ENCODE measurements at places on chromosomes 3 and 15.

GRCh38 chr3:53016236-53016635, 29.6 kb downstream of the SFMBT1 start:
- peak; percentile 46 for DNase-seq

DNA sequence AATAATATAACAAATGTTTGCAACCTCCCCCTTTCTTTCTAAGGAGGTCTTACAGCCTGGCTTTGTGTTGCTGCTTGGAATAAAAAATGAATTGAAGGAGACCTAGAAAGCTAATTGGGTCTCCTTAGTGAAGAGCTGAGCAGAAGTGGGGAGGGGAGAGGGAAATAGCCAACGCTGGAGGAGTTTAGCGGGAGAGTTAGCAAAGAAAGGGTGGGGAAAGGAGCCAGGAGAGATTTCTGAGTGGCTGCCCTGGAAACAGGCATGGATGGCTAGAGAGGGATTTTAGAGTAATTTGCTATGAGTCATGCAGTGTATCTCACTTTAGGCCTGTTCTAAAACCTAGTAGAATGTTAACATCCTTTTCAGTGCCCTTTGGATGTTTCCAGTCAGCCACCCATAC, 45.2 kb upstream of the PFN2 start:
- DNase-seq, result no peak

DNA sequence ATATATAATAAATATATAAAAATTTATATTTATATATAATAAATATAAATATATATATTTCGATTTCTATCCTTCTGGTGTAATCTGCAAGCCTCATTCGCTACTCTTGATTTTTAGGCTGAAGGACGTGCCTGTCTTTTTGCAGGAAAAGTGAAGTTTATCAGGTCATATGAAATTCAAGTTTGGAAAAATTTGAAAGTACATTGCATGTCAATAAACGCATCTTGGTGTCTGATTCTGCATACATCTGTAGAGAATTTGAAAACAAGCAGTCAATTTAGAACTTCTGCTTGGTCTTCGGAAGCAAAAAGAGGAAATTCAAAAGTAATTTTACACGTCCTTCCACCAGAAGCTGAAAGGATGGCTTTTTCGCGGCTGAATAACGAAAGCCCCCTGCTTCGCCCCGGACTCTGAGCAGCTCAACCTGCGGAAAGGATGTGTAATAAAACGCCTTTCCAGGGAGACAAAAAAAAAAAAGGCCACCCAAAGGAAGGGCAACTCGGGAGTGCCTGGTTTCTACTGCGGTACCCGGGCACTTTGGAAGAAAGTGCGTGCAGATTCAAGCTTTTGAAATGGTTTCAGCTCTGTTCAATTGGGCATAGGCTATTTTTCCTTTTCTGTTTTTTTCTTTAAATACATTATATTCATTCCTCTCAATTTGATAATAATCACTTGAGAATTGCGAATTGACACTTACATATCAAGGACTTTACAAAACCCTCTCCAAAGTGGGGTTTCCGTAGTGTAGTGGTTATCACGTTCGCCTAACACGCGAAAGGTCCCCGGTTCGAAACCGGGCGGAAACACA, 1.5 kb upstream of the MYNN start:
- DNase-seq, result peak; percentile 80

GRCh38 chr3:90015688-90016356, 908.4 kb downstream of the EPHA3 start:
- DNase-seq, result no peak

DNA sequence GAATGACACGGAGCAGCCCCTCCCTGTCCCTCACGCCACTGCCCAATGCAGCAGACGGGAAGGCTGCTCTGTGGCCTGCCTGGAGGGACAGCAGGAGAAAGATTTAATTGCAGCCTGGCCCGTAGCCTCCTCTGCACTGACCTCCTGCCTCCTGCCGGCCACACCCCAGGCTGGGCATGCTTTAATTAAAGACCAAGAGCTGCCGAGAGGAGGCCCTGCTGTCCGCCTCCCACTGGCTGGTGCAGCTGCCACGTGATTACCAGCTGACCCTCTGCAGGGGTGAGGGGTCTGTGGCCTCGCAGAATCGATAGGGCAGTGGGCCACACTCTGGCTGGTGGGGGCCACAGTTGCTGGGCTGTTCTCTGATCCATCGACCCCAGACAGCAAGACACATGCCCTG, 100.2 kb upstream of the PRR23E start:
- DNase-seq, result no peak

- DNase-seq, result peak; percentile 20
Measured at GRCh38 chr15:36177590-36178302, 401.7 kb upstream of the CDIN1 start.

GRCh38 chr15:32717426-32718226, at the start of gene GREM1:
TSS of gene GREM1 (plus strand) at chr15:32718004. CDS start at chr15:32730691, 12,687 bp downstream.
- peak; percentile 83 for DNase-seq

DNA sequence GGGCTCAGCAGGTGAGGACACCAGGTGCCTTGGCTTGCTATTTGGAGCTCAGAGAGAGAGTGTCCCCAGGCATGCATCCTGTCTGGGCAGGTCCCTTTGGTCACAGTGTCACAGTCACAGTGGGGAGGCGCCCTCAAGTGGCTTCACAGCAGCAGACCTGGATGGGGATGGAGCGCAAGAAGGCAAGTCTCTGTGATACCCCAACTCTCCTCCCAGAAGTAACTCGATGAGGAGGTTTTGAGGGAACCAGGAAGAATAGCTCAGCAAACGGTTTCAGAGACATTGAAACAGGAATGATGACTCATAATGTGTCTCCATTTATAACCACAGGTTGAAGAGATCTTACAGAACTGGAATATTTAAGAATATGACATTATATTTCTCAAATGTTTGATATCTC, 66.5 kb upstream of the SH3GL3 start:
- DNase-seq, result peak; percentile 51

- no peak for DNase-seq
Measured at GRCh38 chr3:58946875-58947274, 103.0 kb downstream of the CFAP20DC start.

DNA sequence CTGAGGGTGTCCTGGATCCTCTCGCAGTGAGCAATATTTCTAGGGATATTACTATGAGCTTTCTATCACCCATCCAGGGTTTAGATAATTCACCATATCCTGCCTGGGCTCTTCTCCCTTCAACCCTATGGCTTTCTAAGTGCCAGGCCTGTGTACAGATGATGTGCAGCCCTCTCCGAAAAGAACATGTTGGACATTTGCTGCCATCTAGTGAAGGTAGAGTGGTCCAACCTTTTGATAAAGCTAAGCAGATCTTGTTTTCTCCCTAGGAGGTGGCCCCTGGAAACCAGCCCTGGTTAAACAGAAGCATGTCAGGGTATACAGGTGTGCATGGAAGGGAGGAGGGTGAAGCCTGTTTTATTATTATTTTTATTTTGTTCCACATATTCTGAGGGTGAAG, 27.9 kb upstream of the SCN10A start:
- peak; percentile 57 for DNase-seq

- no peak for DNase-seq
Measured at GRCh38 chr3:157142315-157142714, 17.6 kb downstream of the CCNL1 start.

DNA sequence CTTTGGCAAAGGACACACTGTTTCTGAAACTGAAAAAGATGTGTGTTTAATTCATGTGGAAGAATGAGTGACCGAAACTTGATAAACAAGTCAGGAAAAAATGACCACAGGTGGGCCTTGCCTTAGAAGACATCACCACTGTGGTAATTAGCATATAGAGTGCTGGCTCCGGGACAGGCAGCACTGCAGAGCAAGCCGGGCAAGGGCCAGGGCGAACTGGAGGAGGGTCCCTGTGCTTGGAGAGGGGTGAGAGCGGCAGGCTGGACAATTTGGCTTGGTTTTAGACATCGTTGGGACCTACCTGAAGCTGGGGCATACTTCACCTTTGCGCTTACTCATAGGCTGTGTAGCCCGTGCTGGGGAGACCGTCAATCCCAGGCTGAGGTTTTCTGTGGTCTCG, 8.2 kb downstream of the RTP3 start:
- DNase-seq, result no peak

DNA sequence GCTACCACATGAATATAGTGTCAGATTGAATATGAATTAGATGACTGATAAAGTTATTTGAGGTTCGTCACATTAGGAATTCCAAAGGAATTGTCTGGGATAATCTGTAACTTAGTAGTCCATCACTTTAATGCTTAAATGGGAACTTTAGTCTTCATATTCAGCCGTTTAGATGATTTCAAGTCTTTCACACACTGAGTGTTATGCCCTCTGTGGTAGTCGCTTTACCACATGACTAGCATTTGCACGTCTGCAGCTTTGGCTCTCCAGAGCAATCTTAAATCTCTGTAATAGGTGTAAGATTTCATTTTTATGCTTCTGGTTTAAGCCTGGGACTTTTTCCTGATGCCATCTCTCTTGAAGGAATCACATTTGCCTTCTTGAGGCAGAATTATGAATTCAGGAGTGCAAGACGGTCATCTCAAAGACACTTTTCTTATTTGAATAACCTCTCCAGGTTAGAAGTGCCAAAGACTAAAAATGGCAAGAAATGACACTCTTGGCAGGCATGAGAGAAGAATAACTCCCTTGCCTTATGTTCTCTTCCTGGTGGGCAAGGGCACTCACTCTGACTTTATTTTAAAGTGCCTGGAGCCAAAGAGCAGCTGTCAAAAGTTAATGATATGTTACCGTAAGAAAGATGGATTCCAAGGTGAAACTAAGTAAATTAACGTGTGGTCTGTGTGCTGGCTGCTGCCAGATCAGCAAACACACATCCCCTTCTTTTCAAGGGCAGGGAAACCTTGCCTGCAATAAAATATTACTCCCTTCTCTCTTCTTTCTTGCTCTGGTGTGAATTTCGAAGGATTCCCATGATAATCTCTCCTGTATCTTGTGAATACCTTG, 153.3 kb downstream of the B3GALNT1 start:
- no peak for DNase-seq

DNA sequence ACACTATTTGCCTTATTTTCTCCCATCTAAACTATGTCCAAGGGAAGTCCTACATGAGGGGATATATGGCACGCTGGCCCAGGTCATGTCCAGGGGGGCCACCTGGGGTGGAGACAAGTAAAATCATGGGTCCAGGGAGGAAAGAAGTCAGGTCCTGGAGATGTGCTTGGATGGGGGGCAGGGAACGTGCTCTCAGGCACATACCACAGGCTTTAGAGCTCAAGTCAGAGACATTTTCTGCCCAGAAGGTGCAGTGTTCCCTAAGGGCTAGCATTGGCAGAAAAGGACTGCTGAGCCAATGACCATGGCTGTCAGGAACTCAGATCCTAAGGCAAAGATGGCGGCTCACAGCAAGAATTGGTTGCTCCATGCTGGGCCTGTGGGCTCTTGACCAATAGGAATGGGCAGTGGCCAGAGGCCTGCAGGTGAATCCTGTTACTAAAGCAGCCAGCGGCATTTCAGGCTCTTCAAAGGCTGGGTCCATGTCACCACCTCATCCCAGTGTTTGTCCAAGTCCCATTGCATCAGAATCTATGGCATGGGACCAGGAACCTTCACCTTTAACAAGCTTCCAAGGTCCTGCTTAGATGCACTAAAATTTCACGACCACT, 175.0 kb downstream of the RPLP1 start:
- DNase-seq, result no peak

DNA sequence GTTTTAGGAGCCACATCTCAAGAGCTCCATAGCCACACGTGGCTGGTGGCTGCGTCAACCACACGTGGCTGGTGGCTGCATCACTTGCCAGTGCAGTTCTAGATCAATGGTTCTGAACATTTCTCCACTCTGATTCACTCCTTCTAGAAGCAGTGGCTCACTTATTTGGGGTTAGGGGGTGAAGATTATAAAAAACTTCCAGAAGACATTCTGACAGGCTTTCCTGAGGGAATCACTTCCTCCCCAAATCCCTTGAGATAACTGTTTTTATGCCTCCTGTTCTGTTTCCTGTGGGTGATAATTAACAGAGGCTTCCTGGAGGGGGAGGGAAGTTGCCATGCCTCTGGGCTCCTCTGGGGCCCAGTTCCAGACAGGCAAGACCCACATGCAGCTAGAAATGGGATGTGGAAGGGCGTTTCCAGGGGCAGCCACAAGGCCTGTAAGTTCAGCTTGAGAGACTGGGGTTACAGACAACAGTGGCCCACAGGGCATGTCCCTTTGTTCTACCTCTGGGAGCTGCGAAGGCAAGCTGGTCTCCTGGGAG, 23.6 kb downstream of the HEG1 start:
- peak; percentile 57 for DNase-seq

DNA sequence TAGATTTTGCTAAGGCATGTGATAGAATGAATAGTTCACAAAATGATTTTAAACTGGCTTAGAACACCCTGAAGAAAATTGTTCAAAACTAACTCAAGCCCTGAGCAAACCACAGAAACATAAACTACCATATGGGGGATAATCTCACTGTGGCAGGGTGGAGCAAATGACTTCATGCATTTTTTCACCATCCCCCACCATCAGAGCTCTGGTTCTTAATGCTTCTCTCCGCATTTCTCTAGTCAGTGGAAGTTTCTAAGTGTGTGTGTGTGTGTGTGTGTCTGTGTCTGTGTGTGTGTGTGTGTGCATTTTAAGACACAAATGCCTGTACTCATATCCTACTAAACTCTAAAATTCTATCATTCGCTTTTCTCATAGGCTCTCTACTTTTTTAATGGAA, 107.1 kb upstream of the PHLDB2 start:
- DNase-seq, result peak; percentile 85

DNA sequence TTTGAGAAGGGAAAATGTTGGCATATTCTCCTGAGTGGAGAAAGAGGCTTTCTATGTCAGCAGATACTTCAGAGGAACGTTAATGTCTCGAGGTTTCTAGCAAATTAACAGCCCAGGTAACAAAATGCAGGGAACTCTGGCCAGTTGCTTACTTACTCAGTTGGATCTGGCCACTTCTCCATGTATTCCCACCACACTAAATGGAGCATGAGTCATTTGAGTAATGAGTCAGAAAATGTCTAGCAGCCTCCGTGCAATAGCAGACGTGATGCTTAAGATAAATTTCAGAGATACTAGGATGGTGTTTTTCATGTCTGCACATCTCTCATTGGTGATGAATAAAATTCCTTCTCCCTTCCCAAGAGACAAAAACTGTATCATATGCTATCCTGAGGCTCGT, 671.5 kb downstream of the FHIT start:
- DNase-seq, result peak; percentile 4

DNA sequence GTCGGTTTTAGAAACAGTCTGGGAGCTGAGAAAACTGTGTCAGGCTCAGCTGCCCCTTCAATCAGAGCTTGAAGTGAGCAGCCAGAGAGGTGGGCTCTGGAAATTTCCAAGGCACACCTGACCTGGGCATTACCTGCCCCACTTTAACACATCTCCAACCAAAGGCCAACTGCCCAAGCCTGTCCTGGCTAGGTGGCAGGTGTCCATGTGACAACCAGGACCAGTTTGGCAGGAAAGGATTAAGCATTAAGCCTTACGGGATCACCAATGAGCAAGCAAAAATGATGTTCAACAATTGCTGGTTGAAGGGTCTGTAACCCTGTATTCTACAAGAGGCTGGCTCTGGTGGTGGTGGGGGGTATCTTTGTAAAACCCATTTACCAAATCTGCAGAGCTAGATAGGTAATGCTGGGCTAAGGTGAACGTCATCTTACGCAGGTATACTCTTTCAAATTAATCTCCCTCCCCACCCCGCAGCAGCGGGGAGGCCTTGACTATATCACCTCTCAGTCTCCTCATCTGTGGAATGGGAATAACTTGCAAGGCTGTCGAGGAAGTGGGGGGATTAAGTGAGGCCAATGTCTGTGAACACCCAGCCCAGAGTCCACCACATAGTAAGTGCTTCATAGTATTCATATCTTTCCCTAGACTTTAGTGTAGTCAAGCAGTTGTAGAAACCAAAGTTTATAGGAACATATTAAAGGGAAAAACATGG, 183.2 kb downstream of the MEGF11 start:
- DNase-seq, result no peak

GRCh38 chr15:70853973-70854665, at the start of gene LARP6:
TSS of gene LARP6 (minus strand) at chr15:70854157. CDS start at chr15:70854088, 69 bp downstream.
- peak; percentile 69 for DNase-seq

GRCh38 chr15:42036112-42036905, 15.5 kb upstream of the PLA2G4E start:
- no peak for DNase-seq

All from EL (cell line).